Left ventricle myocardium inferior (tissue), 1 donor: ENCODE measurements at places on chromosomes 3 and 15. TPM values are rescaled to one million over a fixed set of nuclear protein-coding genes. Genes with fewer than 3 reads are reported as not detected.

DNA sequence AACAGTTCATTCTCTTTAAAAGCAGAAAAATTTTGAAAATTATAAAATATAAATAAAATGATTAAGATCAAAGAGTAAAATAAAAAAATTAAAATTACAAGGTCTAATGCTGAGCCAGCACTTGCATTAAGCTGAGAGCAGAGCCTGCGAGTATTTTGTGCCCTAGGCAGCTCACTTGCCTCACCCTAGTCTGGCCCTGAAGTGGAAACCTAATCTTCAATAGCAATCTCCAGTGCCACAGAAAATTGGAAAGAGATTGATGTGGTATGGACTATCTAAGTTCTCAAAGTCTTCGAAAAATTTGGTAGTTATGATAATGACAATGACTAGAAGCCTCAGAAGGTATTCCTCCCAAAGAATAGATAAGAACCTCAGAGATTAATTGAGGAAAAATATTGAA is 459.4 kb upstream of the CBLB start:
- H3K4me3 ChIP-seq = no peak overlapping the region
- no peak for DNase-seq
- H3K27me3 ChIP-seq = no peaks in the 10 kb centered on the region
- no peaks in the 10 kb centered on the region for H3K4me1 ChIP-seq
- H3K27ac ChIP-seq = no peak overlapping the region

DNA sequence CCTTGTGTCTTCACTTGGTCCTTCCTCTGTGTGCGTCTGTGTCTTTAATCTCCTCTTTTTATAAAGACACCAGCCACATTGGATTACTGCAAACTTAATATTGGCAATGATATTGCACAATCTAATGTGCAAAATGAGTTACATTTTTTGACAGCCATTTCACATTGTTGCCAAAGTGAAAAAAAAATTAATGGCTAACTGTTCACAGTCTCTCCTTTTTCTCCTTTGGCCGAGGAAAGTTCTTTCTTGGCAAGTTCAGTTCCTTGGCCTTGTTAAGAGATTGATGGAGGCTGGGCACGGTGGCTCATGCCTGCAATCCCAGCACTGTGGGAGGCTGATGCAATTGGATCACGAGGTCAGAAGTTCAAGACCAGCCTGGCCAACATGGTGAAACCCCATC is 62.2 kb upstream of the ZNF280D start:
- H3K4me3 ChIP-seq = no peak overlapping the region
- H3K27me3 ChIP-seq = no peaks in the 10 kb centered on the region
- H3K36me3 ChIP-seq = no peaks in the 10 kb centered on the region
- H3K27ac ChIP-seq = no peak overlapping the region
- no peak for DNase-seq

- peaks cover 30% of the 10 kb centered on the region for H3K4me1 ChIP-seq
- H3K27ac ChIP-seq = no peak overlapping the region
- no peak overlapping the region for H3K4me3 ChIP-seq
- DNase-seq = no peak
Measured at GRCh38 chr15:35757765-35758164, 211.8 kb upstream of the DPH6 start.

Gene SPG21
- total RNA-seq = 47.2 TPM

DNA sequence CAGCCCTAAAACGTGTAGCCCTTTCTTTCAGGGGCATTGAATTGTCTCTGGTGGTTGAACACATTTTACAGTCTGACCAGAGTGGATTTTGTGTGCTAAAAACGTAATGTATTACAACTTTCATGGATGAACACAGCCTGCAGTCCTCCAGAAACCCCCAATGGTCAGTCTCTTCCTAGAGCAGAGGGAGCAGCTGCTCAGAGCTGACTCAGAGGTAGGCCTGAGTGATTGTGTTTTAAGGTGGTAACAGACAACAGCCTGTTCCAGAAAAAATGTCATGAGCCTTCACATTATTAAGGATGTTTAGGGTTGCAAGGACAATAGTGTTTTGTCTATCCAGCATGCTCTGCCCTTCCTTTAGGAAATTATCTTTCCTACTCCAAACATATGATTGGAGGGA is 34.5 kb upstream of the CTNNB1 start:
- no peaks in the 10 kb centered on the region for H3K4me1 ChIP-seq
- DNase-seq = no peak
- H3K27me3 ChIP-seq = no peaks in the 10 kb centered on the region
- no peaks in the 10 kb centered on the region for H3K36me3 ChIP-seq

GRCh38 chr3:137097852-137098251 is 140.1 kb downstream of the IL20RB start:
- H3K36me3 ChIP-seq = no peaks in the 10 kb centered on the region
- H3K27me3 ChIP-seq = peaks cover 22% of the 10 kb centered on the region
- H3K4me3 ChIP-seq = no peak overlapping the region
- no peak for DNase-seq
- no peak overlapping the region for H3K27ac ChIP-seq

- peak overlapping the region; percentile 81 for H3K4me3 ChIP-seq
- peaks cover 100% of the 10 kb centered on the region for H3K27me3 ChIP-seq
- peaks cover 73% of the 10 kb centered on the region for H3K4me1 ChIP-seq
- H3K36me3 ChIP-seq = peaks cover 6% of the 10 kb centered on the region
- peak; percentile 80 for DNase-seq
- peak overlapping the region; percentile 94 for H3K27ac ChIP-seq
Measured at GRCh38 chr3:128481438-128481942, 11.5 kb downstream of the GATA2 start.

DNA sequence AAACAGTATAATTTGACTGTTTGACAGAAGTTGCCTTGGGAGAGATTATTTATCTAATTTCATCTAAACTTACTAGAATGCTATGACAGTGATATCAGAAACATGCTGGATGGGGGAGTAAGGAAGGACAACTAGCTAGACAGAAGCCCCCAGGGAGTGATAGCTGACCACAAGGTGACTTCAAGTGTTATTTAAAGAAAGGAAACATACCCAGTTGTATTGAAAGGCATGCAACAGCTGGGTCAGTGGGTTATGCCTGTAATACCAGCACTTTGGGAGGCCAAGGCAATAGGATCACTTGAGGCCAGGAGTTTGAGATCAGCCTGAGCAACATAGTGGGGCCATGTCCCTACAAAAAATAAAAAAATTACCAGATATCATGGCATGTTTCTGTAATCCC is 69.6 kb downstream of the SLC49A4 start:
- H3K4me3 ChIP-seq = no peak overlapping the region
- peaks cover 46% of the 10 kb centered on the region for H3K36me3 ChIP-seq
- H3K27me3 ChIP-seq = no peaks in the 10 kb centered on the region
- no peak overlapping the region for H3K27ac ChIP-seq

DNA sequence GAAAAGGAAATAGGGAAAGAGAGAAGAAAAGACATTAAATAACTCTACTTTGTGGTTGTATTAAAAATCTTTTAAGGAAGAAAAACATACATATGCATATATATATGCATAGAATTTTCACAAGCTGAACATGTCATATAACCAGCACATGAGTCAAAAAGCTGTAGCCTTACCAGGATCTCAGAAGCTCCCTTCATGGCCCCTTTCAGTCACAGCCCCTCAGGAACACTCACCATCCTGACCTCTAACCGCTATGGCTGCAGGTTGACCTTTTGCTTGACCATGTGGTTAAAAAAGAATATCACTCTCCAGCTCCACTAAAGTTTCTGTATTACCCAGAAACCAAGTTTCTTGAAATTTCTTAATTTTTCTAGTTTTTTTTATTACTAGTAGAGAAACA is 103.4 kb downstream of the CHST2 start:
- DNase-seq = no peak
- no peak overlapping the region for H3K27ac ChIP-seq
- no peaks in the 10 kb centered on the region for H3K4me1 ChIP-seq
- no peaks in the 10 kb centered on the region for H3K27me3 ChIP-seq
- no peak overlapping the region for H3K4me3 ChIP-seq
- no peaks in the 10 kb centered on the region for H3K36me3 ChIP-seq

DNA sequence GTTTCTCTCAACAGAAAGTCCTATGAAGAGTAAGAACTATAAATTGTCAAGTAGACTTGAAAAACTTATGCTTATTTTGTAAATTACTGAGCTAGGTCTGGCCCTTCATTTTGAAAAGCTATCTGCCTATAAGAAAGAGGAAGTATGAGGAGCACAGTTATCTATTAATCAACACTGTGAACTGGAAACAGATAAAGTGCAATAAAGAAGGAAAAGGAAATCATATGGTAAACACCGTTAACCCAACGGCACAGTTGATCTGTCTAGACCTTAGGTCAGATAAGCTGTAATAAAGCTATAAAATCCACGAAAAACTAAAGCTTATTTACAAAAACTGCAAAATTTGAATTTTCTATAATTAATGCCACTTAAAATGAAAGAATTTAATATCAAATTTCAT is 242.5 kb downstream of the ZBTB20 start:
- H3K4me1 ChIP-seq = peaks cover 46% of the 10 kb centered on the region
- no peak overlapping the region for H3K4me3 ChIP-seq
- DNase-seq = no peak
- H3K27ac ChIP-seq = no peak overlapping the region

Gene ZNF660
- total RNA-seq = 1.1 TPM

Gene CP
- total RNA-seq = 6.2 TPM

Gene NXPE3
- total RNA-seq = 47.9 TPM

- H3K4me3 ChIP-seq = no peak overlapping the region
- no peak overlapping the region for H3K27ac ChIP-seq
- no peak for DNase-seq
- H3K4me1 ChIP-seq = peaks cover 4% of the 10 kb centered on the region
- no peaks in the 10 kb centered on the region for H3K36me3 ChIP-seq
Measured at GRCh38 chr3:125185805-125186204, 26.7 kb downstream of the SLC12A8 start.

Gene CA12
- total RNA-seq = 0.25 TPM
